AG10803 (cell line): ENCODE measurements at places on chromosomes 1 and 21.

GRCh38 chr1:162358928-162359327, 17.7 kb downstream of the SPATA46 start:
- no peak for DNase-seq

- DNase-seq, result peak; percentile 29
These were observed 226.4 kb downstream of the S1PR1 start for GRCh38 chr1:101463195-101463594.

- no peak for DNase-seq
These were observed 2.5 kb upstream of the TNFRSF18 start for GRCh38 chr1:1208713-1209433.

- no peak for DNase-seq
These were observed 529 bp downstream of the MPZL1 start for GRCh38 chr1:167722152-167722869.

DNA sequence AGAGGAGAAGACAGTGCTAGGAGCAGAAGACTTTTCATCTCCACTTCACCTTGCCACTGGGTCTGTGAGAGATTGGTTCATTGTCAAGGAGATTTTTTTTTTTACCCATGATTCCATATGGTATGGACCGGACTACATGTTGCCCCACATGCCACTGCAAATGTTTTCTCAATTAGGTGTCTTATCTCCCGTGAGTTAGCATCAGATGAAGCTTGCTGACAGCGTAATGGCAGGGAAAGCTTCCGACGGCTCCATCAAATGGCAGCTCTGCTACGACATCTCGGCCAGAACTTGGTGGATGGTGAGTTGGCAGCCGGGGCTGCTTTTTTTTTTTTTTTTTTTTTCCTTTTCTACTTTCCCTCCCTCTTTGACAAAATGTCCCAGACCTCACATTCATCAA, 217.2 kb upstream of the NFIA start:
- DNase-seq, result no peak

GRCh38 chr1:75543705-75544104, 67.2 kb downstream of the SLC44A5 start:
- DNase-seq, result no peak

DNA sequence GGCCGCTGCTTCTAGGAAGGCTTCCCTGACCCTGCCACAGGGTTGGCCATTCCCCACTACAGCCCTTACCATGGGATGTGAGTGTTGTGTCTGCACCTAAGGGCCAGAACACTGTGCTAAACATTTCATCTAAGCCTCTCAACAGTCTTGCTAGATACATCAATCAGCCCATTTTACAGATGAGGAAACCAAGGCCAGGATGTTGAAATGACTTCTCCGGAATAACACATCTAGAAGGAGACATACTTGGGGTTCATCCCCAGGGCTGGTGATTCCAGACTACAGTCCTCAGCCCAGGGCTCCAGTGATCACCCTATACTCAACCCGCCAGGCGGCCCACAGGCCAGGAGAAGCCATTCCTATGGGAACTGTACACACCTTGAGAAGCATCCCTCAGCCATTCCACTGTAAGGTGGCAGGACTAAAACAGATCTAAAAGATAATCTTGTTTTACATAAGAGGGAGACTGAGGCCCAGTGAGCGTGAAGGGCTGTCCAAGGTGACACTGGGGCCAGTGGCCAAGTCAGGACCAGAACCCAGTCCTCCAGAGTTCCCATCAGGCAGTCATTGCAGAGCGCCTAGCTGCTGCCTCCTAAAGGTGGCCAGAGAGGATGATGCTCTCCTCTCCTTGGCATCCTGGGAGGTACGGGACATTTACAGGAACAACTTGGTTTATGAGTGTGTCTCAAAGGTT, 119.5 kb downstream of the GLIS1 start:
- DNase-seq, result no peak

GRCh38 chr1:95496773-95497172, 262.8 kb downstream of the RWDD3 start:
- no peak for DNase-seq

DNA sequence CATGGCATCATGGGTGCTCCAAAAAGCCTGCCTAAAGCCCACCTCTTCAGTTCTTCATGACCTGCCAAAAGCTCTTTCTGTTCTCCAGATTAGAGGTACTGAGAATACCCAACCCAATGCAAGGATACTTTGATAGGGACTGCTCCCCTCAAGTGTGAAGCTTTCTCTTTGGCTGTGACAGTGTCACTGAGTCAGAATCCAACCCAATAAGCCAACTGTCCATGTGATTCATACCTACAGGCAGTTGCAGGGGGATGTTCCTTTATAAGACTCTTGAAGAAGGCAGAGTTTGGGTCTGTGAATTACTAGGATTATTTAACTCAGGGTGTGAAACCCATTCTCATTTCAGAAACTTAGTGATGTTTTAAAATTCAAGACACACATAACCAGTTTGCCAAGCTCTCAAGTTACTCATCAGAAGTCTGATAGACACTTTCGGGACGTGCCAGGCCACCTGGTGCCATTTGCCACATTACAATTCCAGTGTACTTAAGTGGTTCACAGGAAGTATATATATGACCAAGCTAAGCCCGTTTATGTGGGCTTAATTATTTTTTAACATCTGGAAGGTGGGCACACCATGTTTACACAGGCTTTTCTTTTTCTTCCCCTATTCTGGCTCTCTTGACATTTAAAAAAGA, 265.8 kb downstream of the NFIA start:
- DNase-seq, result no peak

GRCh38 chr1:24199291-24199900, 12.3 kb upstream of the IFNLR1 start:
- peak; percentile 46 for DNase-seq

- DNase-seq, result no peak
These were observed 184.6 kb downstream of the PCP4 start for GRCh38 chr21:40051801-40052200.

- DNase-seq, result peak; percentile 37
These were observed 110.5 kb upstream of the COA6 start for GRCh38 chr1:234262754-234263105.

DNA sequence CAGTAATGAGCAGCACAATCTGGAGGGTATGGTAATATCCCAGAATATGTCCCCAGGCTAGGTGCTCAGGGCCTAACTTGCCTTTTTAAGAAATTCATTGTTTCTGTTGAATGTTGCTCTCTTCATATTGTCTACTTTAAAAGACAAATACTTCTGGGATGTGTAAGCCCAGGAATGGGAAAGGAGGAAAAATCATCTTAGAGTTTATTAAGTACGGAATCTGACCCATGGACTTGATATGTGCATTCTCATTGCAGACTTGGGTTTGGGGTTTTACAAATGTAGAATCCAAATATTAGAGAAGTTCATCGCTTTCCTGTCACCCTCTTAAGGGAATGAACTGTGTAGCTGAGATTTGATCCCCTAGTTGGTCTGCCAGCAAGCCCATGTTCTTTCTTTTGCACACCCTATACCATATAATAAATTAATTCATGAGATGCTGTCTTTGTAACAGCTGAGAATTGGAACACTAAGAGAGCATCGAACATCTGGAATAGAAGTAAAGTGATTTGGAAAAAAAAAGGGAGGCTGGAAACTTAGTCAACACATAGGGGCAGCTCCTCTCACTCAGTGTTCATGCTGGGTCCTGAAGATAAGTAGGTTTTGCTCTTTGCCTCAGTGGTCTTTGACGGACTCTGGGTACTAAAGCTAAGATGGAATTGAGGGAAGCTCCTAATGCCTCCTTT, 235.8 kb upstream of the C1orf105 start:
- peak; percentile 9 for DNase-seq

DNA sequence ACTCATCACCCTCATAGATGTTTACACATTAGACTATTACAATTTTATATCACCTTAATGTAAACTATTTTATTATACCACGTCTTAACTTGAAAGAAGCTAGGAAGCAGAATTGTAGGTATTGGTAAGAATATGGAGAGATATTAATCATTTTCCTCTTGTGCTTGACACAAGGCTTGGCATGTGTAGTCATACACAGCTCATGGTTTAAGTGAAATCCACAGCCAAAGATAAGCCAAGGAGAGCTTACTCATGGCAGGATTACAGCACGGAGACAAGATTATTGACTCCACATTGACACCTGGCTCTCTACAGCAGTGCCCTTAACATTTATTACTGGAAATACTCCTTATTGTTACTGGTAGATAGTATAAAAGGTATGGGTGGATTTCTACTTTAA, 68.4 kb upstream of the ADGRL4 start:
- no peak for DNase-seq

DNA sequence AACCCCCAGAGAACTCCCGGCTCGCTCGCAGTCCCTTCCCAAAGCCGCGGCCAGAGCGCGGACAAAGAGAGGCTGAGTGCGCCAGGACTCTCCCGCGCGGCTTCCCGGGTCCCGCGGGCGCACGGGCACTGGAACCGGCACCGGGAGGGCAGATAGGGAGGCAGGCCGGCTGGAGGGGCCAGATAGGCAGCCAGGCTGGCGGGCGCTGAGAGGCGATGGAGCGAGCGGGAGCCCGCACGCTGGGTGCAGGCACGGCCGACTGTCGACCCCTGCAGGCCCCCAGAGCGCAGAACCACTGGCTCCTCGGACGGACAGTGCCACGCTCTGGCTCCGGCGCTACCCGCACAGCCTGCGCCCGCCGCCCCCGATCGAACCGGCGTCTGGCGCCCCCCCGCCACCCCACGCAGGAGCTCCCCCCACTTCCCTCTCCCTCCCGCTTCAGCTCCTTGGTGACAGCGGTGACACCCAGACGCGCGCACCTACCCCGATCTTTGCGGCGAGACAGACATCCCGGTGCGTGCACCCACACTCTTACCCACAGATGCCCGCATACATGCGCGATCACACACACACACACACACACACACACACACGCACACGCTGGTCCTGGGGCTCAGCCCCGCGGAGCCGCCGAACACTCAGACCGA, 534 bp downstream of the SLC6A9 start:
- DNase-seq, result peak; percentile 28

GRCh38 chr1:168752171-168752832, 23.3 kb upstream of the DPT start:
- DNase-seq, result no peak

GRCh38 chr1:55980582-55980981, 598.8 kb downstream of the PLPP3 start:
- no peak for DNase-seq

GRCh38 chr1:12173631-12174121, 6.9 kb downstream of the TNFRSF1B start:
- DNase-seq, result no peak

DNA sequence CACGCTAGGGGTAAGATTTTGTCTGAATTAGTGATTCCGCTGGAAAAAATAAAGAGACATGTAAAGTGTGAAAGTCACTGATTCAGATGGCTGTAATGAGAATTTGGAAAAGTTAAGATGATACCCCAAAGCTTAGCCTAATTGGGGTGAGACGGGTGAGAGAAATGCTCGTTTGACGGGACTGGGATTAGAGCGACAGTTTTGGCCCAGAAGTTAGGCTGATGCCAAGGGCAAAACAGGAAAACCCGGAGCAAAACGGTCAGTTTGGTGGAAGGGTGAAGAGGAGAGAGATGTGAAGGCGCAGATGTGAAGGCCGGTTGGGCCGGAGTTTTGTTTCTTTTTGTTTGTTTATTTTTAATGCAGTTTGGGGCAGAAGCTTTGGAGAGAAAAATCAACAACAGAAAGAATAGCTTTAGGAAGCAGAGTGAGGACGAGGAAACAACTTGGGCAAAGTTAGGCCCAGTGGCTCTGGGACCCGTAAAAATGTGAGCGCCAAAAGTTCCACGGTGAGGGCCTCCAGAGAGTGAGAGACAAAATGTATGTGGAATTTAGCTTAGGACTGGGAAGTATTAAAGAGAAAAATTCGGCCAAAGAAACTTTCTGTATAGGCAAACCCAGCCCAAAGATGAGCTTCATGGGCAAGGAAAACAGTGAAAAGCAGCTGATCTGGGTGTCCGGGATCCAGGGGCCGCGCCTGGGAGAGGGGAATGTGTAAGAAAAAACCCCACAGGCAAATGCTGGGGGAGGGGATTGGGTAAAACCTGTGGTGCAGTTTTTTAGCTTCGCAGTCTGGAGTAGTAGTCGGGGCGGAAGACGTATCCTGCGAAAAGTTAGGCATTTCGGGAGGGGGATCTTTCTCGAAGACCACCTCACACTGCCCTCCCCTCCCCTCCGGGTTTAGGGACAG, 1.2 kb downstream of the DMRTA2 start:
- DNase-seq, result no peak

DNA sequence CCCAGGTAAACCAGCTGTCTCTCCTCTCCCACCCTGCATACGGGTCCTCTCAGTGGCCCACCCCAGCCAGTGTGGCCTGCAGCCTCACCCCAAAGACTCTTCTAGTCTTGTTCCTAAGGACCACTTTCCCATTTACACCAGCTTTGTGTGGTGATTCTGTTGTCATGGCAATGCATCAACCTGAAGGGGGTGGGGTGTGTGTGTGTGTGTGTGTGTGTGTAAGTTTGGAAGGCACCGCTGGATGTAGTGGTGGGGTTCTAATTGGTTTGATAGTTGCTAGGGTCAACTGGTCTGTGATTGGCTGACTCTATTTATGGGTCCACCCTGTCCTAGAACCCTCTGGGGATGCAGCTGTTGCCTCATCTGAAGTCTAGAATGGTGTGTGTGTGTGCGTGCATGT, 4.7 kb upstream of the CDK18 start:
- no peak for DNase-seq

- DNase-seq, result no peak
These were observed 67.1 kb downstream of the CD58 start for GRCh38 chr1:116503546-116504307.

DNA sequence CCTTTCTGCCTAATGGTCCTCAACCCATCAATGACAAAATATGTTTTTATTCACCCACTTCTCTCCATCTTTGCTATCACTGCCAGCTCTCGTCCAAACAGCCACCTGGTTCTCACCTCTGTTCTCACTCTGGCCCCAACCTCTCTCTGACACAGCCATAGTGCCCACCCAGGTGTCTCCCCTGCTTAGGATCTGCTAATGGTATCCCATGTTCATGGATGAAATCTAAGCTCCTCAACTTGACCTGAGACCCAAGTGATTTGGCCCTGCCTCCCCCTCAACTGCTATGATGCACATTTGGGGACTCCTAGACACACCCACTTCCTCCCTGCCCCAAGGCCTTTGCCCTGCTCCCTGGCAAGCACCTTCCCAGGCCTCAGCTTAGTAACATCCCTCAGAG, 25.9 kb downstream of the KIF17 start:
- DNase-seq, result no peak

- no peak for DNase-seq
These were observed 40.3 kb downstream of the MORN1 start for GRCh38 chr1:2350911-2351655.

- DNase-seq, result peak; percentile 75
These were observed 49.4 kb downstream of the CAPZB start for GRCh38 chr1:19435851-19436455.

GRCh38 chr1:232316864-232317263, 313.1 kb downstream of the SIPA1L2 start:
- DNase-seq, result peak; percentile 8

GRCh38 chr1:209768354-209768774, 12.5 kb downstream of the TRAF3IP3 start:
- DNase-seq, result no peak

DNA sequence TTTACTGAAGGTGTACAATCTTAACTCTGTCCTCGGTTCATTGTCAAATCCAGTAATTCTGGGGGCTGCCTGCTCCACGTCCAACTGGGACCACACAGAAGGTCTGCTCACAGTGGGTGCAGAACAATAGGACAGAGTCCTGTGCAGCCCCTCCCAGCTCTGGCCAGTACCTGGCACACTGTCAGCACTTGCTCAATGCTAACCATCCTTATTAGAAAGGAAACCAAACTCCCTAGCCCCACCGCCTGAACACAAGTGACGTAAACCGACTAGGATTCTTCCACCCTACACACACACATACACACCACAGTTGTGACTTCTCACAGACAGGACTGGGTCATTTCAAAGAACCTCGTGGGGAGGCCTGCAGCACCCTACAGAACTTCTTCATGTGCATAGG, 5.2 kb downstream of the BCAR3 start:
- peak; percentile 34 for DNase-seq

GRCh38 chr21:29190923-29191331, 60.5 kb downstream of the MAP3K7CL start:
- DNase-seq, result peak; percentile 91
